ENCODE measurements at places on chromosomes 1 and 21. TPM values are rescaled to one million over a fixed set of nuclear protein-coding genes. Genes with fewer than 3 reads are reported as not detected.

The EDN2 gene
- not detected for total RNA-seq

The KCNN3 gene
- total RNA-seq = 0.08 TPM

The ATPAF1 gene
- 33.9 TPM for total RNA-seq

The CFAP45 gene
- total RNA-seq = 1.5 TPM

The GPR37L1 gene
- not detected for total RNA-seq

The CDK18 gene
- 6.1 TPM for total RNA-seq

The LRIG2 gene
- 22.7 TPM for total RNA-seq

The CLDN19 gene
- not detected for total RNA-seq

The CFAP126 gene
- not detected for total RNA-seq

The FALEC gene
- 1.9 TPM for total RNA-seq

The TCHHL1 gene
- not detected for total RNA-seq

The CDCA8 gene
- 1.4 TPM for total RNA-seq

The AADACL3 gene
- not detected for total RNA-seq

The HNRNPU gene
- 395 TPM for total RNA-seq

The IL19 gene
- total RNA-seq = not detected

The TTC22 gene
- 10.8 TPM for total RNA-seq

The LRRC8C gene
- 52.2 TPM for total RNA-seq

GRCh38 chr1:14300991-14301703, 297.3 kb upstream of the KAZN start:
- no peak for DNase-seq

DNA sequence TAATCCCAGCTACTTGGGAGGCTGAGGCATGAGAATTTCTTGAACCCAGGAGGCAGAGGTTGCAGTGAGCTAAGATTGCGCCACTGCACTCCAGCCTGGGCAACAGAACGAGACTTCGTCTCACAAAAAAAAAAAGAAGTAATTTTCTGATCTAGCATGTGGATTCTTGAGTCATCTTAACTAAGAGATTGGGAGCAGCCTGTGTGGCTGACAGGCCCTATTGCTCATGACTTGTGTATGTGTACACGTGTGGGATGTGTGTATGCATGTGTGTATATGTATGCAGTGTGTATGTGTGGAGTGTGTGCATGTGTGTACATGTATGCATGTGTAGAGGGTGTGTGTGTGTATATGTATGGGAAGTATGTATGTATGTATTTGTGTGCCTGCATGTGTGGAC, 29.5 kb downstream of the DOP1B start:
- DNase-seq = no peak

- no peak for DNase-seq
These were observed 6.0 kb downstream of the PSMB4 start for GRCh38 chr1:151405187-151405951.

DNA sequence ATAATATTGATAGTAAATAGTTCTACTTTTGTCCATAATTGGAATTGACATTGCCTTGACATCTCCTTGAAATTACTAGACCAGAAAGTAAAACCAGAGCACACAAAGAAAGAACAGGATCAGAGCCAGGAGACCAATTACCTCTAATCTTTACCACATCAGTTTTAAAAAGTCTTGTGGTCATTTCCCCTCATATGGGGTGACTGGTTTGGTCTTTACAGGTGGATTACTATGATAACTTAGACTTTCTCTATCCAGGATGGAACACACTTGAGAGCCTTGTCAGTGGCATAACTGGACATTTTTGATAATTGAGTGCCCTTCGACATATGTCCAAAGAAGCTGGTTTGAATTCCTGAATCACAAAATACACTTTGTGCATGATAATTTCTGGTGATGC, 1148.1 kb upstream of the NCAM2 start:
- no peak for DNase-seq

- DNase-seq = no peak
These were observed 6.7 kb downstream of the ELF3 start for GRCh38 chr1:202016811-202017748.

- DNase-seq = no peak
These were observed 656.9 kb downstream of the PTPRU start for GRCh38 chr1:29893046-29893723.

DNA sequence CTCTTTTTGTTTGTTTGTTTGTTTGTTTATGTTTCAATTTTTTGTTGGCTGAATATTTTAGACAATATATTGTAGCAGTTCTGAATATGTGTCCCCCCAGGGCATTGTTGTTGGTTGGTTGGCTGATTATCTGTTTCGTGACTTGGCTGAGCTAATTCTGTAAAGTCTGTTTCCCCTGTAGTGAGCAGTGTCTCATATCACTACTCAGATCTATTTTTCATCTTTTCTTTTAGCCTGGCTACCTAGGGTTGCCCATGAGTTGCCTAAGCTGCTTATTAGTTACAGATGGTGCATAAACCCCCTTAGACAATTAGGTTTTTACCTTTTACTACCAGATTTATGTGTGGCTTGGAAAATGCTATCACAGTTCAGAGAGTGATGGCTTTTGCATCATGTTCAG, 32.3 kb downstream of the CFAP57 start:
- no peak for DNase-seq

- DNase-seq = no peak
These were observed 847 bp upstream of the RORC start for GRCh38 chr1:151832318-151832980.

- DNase-seq = no peak
These were observed 66.4 kb downstream of the DMRTB1 start for GRCh38 chr1:53525595-53525994.

GRCh38 chr1:161905269-161905884, 118.3 kb downstream of the OLFML2B start:
- peak; percentile 28 for DNase-seq

GRCh38 chr1:201709564-201710295, 119.2 kb upstream of the IPO9 start:
- peak; percentile 58 for DNase-seq

GRCh38 chr1:235892202-235892601, 25.5 kb upstream of the LYST start:
- DNase-seq = no peak

GRCh38 chr1:15761366-15762128, 3.0 kb downstream of the FBLIM1 start:
- no peak for DNase-seq

GRCh38 chr21:25734654-25734903, 125 bp downstream of the ATP5PF start:
- DNase-seq = no peak

DNA sequence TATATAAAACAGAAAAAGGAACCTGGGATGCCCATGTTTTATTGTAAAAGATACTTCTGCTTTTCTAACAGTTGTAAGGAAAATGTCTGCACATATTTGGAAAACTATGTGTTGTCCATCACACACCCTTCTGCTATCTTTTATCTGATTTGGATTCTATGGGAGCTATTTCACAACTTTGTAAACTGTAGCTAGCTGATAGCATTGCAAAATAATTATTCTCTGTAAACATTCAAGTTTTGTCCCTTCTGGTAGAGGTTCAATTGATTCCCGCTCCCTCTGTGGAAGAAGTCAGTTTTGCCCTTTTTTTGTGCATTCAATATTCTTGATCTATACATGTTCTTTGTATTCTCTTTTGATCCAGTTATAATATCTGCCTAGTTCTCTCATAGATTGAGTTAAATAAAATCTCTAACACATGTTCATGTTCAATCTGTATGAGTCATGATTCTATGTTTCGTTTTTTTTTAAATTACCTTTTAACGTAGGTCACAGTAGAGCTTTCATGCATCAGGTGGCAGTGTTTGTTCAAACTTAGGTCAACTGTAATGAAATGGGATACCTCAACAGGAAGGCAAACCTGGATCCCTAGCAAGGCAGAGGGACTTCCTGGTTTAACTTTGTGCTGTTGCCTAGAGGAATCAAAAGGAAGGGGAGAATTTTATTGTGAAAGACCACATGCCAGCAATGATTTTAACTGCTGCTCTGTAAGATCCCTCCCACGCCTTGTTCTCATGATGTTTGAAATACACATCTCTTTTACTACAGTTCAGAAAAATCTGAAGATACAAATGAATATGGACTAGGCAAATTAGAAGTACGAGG, 26.0 kb upstream of the BCL9 start:
- no peak for DNase-seq

DNA sequence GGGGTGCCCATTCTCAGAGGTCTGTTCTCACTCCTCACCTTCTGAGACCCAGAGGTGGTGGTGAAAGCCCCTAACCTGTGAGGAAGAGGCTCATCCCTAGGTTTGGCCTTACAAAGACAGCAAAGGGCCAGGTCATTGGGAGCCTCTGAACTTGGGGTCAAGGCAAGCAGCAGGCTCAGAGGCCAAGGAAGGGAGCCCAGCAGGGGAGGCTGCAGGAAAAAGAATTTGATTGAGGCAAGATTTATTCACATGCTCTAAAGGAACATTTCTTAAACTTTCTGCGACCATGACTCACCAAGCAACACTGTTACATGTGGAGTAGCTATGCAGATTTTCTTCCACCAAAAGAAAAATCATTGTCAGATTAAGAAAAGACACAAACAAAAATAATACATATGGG, 132.5 kb upstream of the SYT6 start:
- DNase-seq = no peak

DNA sequence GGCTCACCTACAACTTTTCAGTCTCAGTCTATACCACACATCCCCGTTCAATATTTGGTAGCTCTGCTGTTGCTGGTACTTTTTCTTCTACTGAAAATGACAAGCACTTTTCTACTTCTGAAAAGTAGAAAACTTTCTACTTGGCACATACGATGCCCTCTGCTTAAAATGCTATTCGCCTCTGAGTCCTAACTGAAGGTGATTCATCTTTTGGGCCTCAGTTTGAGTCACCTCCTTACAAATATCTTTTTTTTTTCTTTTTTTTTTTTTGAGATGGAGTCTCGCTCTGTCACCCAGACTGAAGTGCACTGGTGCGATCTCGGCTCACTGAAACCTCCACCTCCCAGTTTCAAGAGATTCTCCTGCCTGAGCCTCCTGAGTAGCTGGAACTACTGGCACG, 136.0 kb upstream of the CYYR1 start:
- DNase-seq = no peak

GRCh38 chr1:162229549-162229948, 147.1 kb downstream of the SPATA46 start:
- no peak for DNase-seq

GRCh38 chr1:232728507-232729263, 76.5 kb upstream of the MAP10 start:
- no peak for DNase-seq

DNA sequence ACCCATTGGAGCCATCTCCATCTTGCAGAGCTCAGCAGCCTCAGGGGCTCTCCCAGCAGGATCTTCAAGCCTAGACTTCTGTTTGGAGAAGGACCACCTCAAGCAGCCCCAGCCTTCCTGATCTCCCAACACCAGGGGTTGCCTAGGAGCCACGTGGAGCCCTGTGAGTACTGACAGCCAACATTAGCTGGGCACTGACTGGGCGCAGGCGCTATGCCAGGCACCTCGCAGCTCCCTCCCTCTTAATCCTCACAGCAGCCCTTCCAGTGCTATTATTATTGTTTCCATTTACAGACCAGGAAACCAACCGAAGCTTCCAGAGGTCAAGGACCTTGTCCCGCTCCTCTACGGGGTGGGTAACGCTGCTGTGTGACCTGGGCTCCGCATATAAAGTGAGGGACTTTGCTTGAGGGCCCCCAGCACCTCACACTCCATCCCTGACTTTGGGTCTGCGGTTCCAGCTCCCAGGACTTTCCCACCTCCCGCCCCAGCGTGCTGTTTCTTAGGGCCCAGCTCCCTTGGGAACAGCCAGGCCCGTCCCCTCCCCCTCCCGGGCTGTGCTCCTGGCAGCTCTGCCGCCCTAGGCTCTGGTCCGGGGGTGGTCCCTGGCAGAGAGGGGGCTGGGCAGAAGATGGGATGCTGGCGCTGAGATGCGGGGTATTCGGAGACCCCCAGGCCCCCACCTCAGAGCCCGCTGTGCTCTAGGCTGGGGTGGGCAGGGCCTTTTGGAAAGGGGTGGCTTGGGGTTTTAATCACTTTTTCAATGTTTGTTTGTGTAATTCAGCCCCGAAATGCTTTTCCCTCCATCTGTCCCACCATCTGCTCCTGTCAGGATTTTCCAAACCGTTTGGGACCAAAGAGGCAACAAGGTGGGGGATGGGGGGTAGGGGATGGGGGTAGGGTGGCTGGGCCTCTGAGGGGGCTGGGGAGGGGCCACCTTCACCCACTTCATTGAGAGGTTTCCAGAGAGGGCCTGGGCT, 4.1 kb upstream of the HPCA start:
- no peak for DNase-seq

DNA sequence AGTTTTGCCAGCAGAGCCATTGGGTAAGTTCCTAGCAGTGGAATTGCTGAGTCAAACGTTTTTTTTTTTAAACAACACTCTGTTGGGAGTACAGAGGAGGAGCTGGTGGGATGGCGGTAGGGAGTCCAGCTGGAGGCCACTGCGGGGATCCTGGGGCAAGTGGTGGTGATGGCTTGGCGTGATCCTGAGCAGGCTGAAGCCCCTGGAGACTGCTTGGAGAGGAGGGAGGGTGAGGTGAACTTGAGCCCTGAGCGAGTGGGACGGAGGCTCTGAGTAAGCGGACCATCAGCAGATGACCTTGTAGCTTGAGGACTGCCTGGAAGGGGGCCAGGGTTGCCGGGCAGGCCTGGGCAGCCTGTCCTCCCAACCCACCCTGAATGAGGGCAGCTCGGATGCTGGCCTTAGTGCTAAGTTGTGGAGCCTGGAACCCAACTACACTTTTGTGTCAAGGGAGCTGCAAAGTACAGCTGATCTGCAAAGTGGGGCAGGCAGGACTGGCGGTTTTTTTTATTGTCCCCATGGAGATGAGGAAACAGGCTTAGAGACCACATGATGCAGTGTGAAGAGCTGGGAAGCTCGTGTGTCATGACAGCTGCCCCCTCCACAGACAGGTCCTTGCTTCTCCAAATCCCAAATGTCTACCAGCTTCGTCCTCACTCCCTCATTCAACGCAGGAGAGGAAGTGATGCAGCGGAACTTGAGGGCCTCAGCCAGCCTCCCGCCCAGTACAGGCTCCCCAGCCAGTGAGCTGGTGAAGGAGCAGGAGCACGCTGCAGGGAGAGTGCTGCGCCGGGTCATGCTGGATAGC, 20.2 kb downstream of the MRPL37 start:
- DNase-seq = no peak

DNA sequence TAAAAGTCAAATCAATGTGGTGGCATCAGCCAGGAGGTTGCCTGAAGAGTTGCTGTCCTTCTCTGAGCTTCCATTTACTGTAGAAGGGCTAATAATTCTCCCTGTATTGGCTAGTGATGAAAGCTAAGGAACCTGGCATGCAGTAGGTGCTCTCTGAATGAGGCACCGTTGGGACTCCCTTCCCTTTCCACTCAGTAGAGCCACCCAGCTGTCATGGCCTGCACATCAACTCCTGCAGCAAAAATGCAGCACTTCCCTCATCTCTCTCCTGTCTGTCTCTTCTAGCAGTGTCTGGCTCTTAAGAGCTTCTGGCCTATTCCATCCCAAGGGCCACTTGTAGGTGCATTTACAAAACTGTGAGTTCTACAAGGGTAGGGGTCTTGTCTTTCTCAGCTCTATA, 369.0 kb downstream of the MATN1 start:
- no peak for DNase-seq

GRCh38 chr1:21927533-21928237, 9.4 kb downstream of the HSPG2 start:
- DNase-seq = no peak
